Right ventricle myocardium superior (tissue), 1 donor: ENCODE measurements at places on chromosomes 6 and 20.
A peak's percentile ranks its signal among the peaks of the same experiment; 100 is the strongest.

DNA sequence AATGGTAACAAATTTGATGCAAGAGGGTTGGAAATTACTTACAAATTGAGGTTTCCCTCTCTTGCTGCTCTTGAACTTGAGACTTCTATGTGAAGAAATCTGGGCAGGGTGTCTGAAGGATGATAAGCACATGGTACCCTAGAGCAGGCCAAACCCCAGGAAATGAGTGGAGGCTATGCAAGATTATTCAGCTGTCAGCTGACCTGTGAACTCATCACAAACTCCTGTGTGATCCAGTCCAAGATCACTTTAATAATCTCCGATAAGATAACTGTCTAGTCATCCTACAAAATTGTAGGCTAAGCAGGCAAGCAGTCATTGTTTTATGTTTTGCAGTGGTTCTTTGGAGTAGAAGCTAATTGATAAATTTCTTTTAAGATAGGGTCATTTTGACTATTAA is 213.1 kb downstream of the BTBD3 start:
- no peak for DNase-seq

- no peak for DNase-seq
Measured at GRCh38 chr6:134199848-134200606, 117.9 kb downstream of the SGK1 start.

- DNase-seq: no peak
Measured at GRCh38 chr20:51531141-51531710, 11.3 kb downstream of the NFATC2 start.

- no peak for DNase-seq
Measured at GRCh38 chr6:142843361-142843760, 101.6 kb downstream of the HIVEP2 start.

DNA sequence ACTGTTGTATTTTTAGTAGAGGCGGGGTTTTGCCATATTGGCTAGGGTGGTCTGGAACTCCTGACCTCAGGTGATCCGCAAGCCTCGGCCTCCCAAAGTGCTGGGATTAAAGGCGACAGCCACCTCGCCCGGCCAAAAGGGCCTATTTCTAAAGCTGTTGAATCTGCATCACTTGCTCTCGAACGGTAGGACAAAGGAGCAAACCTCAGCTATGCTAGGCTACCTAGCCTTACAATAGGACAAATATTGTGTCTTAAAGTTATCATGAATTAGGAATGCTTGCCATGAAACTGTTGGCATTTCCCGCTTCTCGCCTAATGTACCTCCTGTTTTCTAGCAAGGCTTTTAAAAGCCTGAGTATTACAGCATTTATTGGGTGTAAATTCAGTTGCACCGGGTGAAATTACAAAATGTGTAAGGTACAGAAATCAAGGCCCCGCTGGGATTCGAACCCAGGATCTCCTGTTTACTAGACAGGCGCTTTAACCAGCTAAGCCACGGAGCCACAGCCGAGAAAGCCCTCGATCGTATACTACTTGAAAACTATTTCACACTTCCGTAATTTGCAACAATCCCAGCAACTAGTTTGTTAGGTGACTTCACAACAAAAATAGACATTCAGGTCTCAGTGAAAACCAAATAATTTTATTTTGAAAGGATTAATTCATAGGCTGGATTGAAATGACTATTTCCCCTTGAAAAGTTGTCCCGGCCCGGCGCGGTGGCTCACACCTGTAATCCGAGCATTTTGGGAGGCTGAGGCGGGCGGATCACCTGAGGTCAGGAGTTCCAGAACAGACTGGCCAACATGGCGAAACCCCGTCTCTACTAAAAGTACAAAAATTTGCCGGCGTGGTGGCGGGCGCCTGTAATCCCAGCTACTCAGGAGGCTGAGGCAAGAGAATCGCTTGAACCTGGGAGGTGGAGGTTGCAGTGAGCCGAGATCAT is 211.6 kb upstream of the ZNF184 start:
- DNase-seq: no peak

DNA sequence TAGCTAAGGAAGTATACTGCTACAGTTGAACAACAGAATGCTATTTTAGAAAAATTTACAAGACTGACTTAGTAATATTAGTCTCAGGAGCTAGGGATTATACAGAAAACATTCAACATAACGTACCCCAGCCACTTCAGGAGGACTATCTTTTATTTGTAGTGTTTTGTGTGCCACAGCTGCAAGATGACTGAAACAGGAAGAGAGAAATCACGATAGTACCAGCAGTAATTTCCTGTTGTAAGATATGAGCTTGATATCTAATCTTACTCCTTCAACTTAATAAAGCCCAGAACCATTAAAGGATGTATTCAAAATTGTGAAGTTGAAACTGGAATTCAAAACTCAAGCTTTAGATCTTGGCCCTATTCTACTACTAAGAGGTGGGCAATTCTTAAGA is 42.1 kb downstream of the SLC35A1 start:
- DNase-seq: no peak

GRCh38 chr6:12246900-12247299 is 43.3 kb upstream of the EDN1 start:
- no peak for DNase-seq

DNA sequence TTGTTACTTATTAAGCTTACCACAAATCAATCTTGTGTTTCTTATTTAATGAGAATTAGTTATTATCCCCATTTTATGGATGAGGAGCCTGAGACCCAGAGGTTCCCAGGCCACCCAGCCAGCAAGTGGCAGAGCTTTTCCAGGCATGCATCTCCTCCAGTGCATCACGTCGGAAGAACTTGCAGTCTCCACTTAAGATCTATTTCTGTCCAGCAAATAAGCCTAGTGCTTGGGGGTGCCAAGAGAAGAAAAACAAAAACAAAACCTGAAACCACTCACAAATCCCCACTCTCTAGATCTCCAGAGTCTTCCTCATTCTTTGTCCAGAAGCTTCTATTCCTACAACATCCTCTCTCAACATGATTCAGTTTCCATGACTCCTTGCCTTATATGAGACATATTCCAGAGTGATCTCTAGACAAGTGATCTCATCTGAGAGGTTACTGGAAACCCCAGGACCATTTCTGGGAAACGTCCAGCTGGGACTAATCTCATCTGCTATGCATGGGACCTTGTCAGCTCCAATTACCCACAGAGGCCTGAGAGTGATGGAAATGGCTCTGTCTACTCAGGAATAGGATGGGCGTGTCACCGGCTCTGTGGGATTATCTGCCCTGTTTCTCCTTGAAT is 4.1 kb downstream of the GUCA1B start:
- no peak for DNase-seq

DNA sequence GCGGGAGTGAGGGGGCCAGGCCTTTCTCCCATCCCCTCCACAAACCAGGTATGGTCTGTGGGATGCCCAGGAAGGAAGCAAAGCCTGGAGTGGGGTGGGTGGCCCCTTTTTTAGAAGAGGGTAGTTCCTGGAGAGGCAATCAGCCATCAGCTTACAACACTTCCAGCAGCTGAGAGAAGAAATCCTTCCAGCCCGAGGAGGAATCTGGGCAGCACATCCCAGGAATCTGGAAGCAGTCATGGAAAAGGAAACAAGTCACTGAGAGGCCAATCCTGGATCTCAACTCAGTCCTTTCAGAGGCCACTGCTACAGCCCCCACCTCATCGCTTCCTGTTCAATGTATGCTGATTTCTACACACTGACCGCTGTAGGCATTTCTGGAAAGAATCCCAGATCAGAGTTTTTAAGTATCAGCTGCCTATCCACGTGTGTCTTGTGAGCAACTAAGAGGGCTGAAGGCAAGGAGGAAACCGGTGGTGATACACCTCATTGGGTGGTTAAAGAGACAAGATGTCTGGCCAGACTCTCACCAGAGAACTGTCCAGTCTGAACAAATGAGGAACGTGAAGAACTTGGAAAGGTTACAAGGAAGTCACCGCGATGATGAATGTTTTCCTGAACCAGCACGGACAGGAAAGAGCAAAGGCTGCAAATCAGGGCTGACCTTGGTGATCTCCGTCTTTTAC is 92.9 kb upstream of the SHLD1 start:
- peak; percentile 50 for DNase-seq

DNA sequence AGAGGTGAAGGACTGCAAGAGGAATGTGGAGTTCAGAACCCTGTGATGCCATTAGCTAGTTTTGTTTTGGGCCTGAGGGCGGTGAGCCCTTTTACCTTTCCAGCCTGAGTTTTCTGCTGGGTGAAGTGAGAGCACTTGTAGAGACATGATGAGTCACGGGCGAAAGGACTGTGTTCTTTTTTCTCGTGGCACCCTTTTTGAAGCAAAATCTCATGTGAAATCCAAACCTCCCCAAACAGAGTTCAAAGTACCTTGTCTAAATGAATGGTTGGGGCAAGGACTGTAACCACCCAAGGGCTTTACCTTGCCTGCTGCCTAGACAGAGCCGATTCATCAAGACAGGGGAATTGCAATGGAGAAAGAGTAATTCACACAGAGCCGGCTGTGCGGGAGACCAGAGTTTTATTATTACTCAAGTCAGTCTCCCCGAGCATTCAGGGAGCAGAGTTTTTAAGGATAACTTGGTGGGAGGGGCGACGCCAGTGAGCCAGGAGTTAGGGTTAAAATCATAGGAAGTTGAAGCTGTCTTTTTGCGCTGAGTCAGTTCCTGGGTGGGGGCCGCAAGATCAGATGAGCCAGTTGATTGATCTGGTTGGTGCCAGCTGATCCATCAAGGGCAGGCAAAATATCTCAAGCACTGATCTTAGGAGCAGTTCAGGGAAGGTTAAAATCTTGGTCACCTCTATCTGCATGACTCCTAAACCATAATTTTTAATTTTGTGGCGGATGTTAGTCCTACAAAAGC is 25.8 kb downstream of the SAMD5 start:
- DNase-seq: no peak

- DNase-seq: peak; percentile 49
Measured at GRCh38 chr6:15351631-15352030, 105.8 kb downstream of the JARID2 start.

DNA sequence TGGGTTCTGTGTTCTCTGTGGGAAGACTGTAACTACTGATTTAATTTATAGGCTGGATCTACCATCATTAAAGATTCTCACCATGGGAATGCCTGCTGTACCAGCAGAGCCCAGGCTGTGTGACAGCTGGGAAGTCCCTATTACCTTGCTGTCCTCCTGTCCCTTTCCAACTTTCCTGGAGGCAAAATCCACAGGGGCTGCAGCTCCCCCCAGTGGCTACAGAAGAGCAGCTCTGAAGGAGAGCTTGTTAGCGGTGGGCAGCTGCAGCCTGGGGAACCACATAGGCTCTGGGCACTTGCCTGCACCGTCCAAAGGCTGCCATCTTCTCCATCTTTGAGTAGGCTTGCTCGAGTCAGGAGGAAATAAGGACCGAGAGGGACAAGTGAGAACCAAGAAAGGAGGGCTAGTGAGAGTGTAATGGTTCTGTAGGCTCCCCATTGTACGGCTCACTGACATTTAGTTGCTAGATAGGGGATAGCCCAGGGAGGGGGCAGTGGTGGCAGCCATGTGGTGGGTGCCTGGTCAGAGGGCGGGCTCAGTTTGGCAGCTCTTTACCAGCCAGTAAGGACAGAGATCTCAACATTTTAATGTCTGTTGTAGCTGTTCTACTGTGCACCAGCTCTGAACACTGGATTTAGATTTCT is 155.1 kb upstream of the MLIP start:
- peak; percentile 68 for DNase-seq
